ENCODE measurements at places on chromosomes 16 and 17. TPM values are rescaled to one million over a fixed set of nuclear protein-coding genes. Genes with fewer than 3 reads are reported as not detected.

The CD79B gene
- total RNA-seq, result 5.4 TPM

The C16orf46 gene
- total RNA-seq, result not detected

The TBC1D3E gene
- total RNA-seq, result not detected

The ABI3 gene
- under 0.01 TPM for total RNA-seq

The RSKR gene
- total RNA-seq, result 3.3 TPM

The SNAI3 gene
- not detected for total RNA-seq

The KRT15 gene
- total RNA-seq, result 3.5 TPM

The ALDOC gene
- total RNA-seq, result 129 TPM
